ENCODE measurements at places on chromosomes 13 and 19. TPM values are rescaled to one million over a fixed set of nuclear protein-coding genes. Genes with fewer than 3 reads are reported as not detected.

- no peak for DNase-seq
Observed at GRCh38 chr13:51577690-51578089, 6.6 kb upstream of the WDFY2 start.

- no peak for DNase-seq
Observed at GRCh38 chr13:45796426-45797235, 54.9 kb downstream of the SIAH3 start.

GRCh38 chr13:84739021-84739420 lies 856.7 kb upstream of the SLITRK1 start:
- no peak for DNase-seq

DNA sequence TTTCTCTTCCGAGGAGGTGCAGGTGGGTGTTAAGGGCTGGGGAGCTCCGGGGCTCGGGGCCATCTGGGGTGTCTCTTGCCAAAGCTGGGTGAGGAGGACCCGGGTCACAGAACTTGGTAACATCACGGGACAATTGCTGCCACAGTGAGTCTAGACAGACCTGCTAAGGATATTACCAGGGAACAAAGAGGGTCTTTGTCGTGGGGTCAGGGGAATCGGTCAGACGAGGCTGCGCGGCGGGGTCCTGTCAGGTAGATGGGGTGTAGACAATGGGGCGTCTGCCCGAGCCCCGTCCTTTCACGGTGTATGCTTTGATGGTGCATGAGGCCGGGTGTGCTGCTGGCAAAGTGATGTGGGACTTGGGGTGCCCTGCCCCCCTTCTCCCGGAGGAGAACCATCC lies 7.8 kb downstream of the PGPEP1 start:
- DNase-seq = no peak

DNA sequence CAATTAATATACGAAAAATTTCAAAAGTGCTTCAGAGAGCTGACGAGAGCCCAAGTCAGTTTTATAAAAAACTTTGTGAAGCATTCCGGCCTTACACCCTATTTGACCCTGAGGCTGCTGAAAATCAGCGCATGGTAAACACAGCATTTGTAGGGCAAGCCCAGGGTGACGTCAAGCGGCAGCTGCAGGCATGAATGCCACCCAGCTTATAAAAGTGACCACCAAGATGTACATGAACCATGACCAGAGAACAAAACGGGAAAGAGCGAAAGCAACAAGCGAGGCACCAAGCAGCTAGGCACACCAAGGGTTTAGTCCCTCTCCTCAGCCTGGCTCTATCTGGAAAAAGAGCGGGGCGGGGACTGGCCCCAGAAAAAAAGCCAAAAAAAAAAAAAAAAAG lies 6.0 kb downstream of the SIGLEC11 start:
- no peak for DNase-seq

DNA sequence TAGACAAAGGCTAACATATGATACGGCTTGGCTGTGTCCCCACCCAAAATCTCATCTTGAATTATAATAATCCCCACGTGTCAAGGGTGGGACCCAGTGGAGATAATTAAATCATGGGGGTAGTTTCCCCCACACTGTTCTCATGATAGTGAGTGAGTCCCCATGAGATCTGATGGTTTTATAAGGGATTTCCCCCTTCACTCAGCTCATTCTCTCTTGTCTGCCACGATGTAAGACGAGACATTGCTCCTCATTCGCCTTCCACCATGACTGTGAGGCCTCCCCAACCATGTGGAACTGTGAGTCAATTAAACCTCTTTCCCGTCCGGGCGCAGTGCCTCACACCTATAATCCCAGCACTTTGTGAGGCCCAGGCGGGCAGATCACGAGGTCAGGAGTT lies 143.5 kb downstream of the RXFP2 start:
- no peak for DNase-seq

- DNase-seq = no peak
Observed at GRCh38 chr19:6970021-6970420, 51.2 kb downstream of the MBD3L2B start.

DNA sequence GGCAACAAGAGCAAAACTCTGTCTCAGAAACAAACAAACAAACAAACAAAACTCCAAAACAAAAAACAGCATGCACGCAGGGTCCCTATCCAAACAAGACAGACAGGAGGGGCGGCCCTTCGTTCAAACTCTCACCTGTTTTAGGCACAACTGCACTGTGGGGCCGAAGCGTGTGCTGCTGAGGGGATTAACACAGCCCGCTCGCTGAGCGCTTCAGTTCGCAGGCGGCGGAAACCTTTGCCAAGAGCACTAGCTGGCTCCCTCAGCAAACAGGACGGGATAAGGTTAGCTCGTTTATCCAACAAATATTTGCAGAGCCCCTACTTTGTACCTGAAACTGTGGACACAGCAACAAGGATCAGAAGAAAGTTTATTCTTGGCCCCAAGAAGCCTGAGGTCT lies 1.6 kb upstream of the ADPRHL1 start:
- DNase-seq = no peak

- DNase-seq = no peak
Observed at GRCh38 chr19:36838784-36839324, 667 bp upstream of the ZNF790 start.

DNA sequence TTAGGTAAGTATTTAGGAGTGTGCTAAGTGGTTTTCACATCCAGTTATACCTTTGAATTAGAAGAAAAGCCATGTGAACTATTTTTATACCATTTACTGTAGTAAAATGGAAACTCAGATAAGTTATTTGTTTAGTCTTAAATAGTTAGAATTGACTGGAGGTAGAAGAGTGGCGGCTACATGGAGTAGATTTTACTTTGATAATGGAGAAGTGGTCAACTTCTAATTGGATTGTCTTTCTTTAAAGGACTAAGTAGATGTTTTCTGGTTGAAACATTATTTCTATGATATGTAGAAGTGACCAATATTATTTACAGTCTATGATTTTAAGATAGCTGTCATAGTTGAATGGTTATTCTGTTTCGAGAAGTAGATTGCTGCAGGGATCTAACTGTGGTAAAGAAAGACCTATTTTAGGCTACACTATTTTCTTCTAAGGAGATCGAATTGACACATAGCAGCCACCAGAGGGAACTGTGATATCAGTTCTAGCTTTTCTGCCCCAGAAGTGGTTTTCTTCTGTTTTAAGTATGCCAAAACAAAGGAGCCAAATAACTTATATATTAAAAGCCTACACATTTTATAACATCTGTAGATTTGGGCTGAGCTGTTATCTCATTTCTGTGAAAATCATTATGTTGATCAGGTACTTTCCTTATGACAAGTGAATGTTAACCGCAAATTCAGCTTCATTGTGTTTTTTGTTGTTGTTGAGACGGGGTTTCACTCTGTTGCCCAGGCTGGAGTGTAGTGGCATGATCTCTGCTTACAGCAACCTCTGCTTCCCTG lies 26.1 kb downstream of the ZMYM2 start:
- no peak for DNase-seq

DNA sequence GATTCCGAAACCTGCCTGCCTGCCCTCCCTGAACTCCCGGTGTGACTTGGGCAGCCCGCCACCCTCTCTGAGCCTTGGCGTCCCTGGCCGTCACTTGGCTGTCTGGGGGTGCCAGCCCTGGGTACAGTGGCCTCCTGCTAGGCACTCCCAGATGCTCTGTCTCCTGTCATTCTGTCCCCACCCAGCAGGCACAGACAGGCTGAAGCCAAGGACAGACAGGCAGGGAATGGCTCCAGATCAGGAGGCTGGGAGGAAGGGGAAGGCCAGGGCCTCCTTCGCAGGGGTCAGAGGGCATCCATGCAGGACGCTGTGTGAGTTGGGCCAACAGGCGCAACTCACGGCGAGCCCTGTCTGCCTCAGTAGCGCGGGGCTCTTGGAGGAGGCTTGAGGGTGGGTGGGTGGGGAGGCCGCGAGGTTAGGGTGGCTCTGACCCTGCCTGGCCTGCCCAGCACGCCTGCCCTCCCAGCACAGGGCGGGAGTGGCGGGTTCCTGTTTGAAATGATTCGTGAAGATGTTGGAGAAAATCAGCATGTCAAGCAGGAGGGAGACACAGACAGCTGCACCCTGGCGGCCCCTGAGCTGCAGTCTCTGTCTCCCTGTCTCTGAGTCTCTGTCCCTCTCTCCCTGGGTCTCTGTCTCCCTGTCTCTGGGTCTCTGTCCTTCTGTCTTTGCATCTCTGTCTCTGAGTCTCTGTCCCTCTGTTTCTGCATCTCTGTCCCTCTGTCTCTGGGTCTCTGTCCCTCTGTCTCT lies 19.7 kb downstream of the KLHL26 start:
- DNase-seq = no peak

GRCh38 chr19:47641891-47642485 lies 33.1 kb downstream of the BICRA start:
- no peak for DNase-seq

DNA sequence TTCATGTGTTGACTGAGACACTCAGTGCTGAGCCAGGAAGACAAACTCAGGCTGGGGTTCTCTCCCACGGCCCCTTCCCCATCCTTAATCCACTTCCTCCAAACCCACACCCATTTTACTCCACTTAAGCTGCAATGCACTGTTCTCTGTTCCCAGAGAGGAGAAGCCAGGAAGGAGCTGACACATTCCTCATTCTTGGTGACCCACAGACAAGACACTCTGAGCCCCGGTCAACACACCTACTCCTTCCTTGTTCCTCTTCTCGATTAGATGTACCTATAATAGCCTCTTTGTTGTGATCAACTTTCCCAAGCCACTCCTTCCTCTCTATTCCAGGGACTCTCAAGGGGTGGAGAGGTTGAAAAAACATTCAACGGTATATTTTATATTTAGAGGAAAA lies 47.1 kb downstream of the INSR start:
- no peak for DNase-seq

DNA sequence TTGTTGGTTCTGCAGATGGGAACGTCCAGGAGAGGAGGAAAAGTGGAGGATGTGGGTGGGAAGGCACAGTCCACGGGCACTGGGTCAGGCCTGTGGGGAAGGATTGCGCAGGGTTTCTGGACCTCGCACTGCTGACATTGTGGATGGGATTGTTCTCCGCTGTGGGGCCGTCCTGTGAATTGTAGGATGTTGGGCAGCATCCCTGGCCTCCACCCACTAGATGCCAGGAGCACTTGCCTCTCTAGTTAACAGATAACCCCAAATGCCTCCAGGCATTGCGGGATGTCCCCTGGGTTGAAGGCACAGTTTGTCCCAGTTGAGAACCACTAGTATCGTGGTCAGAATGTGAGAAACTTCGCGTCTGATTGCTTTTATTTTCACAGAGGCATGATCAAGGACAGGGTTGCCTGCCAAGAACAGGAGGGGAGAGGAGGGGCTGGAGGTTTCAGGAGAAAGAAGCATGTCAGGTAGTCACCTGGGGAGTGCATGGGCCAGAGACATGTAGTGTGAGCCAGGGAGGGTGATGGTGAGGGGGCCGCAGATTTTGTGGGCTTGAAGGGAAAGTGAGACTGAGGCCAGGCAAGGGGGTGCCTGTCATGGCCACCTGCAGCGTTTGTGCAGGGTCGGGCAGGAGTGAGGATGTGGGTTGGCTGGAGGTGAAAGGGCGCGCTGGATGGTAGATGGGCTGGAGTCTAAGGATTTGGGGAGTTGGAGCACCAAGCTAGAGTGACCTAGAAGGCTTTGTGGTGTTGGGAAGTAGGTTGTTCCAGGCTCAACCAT lies 3.2 kb downstream of the ZNF628 start:
- no peak for DNase-seq

GRCh38 chr13:71869274-71869673 lies 2.3 kb upstream of the DACH1 start:
- no peak for DNase-seq

DNA sequence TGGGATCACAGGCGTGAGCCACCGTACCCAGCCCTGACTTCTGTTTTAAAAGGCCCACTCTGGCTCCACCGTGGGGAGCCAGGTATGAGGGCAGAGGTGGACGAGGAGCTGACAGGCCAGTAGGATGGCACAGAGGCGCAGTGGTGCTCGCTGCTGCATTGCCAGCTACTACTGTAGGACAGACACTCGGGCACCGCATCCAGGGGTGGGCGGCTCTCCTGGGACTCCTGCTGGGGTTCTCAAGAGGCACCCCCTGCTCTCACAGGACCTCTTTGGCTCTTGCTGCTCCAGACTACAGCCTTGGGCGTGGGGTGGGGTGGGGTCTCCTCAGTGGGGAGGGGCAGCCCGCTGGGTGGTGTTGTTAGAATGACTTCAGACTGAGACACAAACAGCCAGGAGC lies 53.4 kb downstream of the LATS2 start:
- DNase-seq = no peak

GRCh38 chr19:2077833-2078619 lies 18.1 kb downstream of the MOB3A start:
- no peak for DNase-seq

- no peak for DNase-seq
Observed at GRCh38 chr13:28056970-28057712, 43.2 kb downstream of the FLT3 start.

DNA sequence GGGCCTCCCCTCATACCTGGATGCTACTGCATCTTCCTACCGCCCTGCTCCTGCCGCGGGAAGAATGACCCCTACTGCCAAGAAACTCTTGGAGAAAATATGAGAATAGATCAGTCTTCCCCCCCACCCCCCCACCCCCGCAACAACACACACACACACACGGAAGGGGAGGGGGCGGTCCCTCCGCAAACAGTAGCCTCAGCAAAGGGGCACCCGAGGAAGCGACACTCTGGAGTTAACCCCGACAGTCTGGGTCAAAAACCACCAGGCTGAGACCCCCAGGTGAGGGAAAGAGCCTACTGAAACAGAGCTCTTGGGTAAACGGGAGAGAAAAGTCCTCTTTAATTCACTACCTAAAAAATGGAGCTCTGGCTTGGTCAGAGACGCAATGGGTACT lies 1.2 kb downstream of the MED26 start:
- peak; percentile 71 for DNase-seq

DNA sequence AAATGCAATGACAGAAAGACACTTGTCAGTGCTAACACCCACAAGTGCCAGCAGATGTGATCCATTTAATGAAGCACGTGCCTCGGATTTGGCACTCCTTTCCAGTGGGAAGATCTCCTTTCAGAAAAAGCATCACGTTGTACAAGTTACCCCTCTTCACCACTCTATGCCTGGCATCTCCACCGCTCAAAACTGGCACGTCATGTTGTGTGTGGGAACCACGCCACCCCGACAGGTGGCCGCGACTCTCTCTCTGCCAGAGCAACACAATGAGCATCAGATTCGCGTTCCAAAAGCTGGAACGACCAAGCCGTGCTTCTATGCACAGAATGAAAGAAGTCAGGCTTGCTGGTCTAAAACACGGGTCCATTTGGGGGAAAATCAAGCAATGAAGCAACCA lies 24.3 kb downstream of the TMTC4 start:
- DNase-seq = no peak

GRCh38 chr13:93183302-93183701 lies 43.3 kb upstream of the GPC6 start:
- DNase-seq = no peak

Gene DENND1C
- 63.7 TPM for total RNA-seq

Gene TRIM13
- 18.0 TPM for total RNA-seq

Gene DIAPH3
- 26.6 TPM for total RNA-seq

Gene LILRA2
- total RNA-seq = not detected

Gene GSX1
- not detected for total RNA-seq

Gene MED26
- total RNA-seq = 16.8 TPM

Gene SIGLEC12
- 0.98 TPM for total RNA-seq

Gene KIR2DL3
- total RNA-seq = 0.12 TPM

Gene NTN5
- 0.78 TPM for total RNA-seq

Gene TNNT1
- 0.36 TPM for total RNA-seq

Gene POU2F2
- total RNA-seq = 72.0 TPM

Gene RPL18A
- 2,698 TPM for total RNA-seq
